ENCODE measurements at places on chromosomes 6 and 20.

GRCh38 chr20:14477125-14477524 lies 139.7 kb upstream of the FLRT3 start:
- no peak for DNase-seq

GRCh38 chr20:1539816-1540419 lies 17.6 kb downstream of the SIRPD start:
- DNase-seq = no peak

DNA sequence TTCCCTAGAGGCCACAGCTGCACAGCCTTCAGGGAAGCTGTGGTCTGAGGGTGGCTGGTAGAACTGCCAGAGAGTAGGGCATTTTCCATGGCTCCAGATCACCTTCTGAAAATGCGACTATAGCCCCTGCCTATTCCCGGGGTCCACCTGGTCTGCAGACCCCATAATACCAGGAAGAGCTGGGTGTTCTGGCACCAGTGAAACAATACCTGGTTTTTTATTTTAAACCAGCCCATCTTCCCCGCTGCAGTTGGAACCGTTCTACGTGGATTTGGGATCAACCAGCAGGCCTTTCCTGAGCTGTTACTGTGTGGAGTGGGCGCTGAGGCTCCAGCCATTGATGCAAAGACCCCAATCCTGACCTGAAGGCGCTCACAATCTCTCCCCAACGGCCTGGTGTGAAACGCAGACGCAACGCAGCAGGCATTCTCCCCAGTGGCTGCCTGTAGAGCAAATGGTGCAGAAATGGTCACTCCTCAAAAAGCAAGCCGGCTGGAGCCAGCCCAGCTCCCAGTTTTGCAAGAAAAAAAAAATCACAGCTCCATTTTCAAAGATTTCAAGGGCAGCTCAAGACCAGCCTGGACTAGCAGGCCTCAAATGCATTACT lies 11.3 kb downstream of the NPEPL1 start:
- no peak for DNase-seq

- DNase-seq = no peak
These were observed 460 bp downstream of the PLAGL1 start for GRCh38 chr6:144007478-144008119.

DNA sequence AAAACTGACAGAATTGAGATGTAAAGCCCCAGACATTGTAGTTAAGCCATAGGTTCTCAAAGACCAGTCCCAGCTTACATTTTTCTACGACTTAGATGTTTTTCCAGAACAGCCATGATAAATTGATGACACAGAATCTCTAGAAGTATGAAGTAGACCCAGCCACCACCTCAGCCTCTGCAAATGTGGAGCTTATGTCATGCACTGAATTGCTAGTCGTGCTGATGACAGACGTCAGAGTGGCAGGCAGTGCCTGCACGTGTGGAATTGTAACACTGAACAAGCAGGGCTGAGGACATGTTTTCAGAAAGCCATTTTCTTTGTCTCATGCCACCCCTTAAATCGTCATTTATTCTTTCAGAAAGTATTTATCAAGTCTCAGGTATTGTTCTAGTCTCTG lies 72.4 kb upstream of the TMEM181 start:
- DNase-seq = no peak

DNA sequence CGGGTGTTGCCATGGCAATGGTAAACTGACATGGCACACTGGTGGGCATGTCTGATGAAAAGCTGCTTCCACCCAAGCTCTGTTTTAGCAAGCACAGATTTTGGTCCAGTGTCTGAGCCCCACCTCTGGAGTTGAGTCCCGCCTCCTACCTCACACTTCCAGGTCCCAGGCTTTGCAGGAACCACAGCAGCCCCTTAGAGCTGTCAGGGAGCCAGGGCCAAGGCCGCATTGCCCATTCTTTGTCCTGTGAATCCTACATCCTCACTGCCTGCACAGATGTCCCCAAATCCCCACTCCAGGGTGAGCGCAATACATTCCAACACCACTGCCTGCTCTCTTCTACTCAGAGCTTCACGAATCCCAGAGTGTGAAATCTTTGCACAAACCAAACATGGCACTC lies 292.2 kb downstream of the PREX1 start:
- DNase-seq = no peak

- DNase-seq = no peak
These were observed 67.9 kb downstream of the EZR start for GRCh38 chr6:158751224-158751623.

- DNase-seq = no peak
These were observed 2.2 kb upstream of the ACAT2 start for GRCh38 chr6:159759645-159760044.

DNA sequence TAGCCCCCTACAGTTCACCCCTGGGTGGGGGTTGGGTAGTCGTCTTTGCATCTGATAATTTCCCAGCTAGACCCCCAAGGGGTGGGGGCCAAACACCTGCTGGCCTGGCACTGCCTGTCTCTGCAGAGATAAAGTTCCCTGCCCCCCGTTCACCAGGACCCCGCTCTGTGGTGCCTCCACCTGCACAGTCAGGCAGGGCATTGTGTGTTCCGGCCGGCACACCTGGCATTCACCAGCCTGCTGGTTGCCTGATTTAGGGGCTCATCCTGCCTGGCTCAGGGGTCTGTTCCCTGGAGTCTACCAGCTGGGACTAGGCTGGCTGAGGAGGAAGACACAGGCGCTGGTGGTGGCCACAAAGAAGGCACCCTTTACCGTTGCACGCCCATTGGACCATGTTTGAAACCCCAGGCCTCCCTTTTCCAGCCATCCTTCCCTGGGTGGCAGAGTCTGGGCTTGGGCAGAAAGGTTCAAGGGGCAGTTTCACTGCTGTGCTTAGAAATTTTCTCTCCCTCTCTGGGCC lies 30.8 kb upstream of the SCRT2 start:
- DNase-seq = peak; percentile 24

DNA sequence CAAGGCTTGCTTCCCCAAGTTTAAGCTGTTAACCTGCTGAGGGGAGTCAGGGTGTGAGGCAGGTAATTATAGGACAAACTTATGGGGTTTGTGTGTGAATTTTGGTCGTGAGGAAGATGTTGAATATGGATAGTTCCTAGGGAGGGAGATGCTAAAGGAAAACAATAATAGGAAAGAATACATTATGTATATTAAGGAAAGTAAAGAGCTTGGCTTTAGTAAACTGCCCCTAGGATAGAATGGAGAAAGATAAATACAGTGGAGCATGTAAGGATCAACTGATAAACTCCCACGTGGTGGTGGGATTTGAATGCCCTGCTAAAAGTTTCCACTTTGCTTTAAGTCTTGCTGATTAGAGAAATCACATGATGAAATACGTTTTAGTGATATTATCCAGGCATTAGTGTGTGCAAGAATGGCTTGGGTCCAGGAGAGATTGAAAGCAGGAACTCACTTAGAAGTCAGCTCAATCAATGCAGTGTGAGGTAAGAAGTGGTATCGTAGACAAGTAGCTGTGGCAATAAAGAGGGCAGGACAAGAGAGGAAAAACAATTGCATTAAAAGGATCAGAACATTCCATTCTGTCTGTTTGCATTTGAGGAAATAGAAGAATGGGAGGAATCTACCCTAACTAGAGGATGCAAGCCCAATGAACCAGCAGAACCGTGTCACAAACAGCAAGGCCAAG lies 52.5 kb downstream of the RPS12 start:
- DNase-seq = no peak

GRCh38 chr6:85482905-85483700 lies 33.2 kb downstream of the NT5E start:
- peak; percentile 92 for DNase-seq

DNA sequence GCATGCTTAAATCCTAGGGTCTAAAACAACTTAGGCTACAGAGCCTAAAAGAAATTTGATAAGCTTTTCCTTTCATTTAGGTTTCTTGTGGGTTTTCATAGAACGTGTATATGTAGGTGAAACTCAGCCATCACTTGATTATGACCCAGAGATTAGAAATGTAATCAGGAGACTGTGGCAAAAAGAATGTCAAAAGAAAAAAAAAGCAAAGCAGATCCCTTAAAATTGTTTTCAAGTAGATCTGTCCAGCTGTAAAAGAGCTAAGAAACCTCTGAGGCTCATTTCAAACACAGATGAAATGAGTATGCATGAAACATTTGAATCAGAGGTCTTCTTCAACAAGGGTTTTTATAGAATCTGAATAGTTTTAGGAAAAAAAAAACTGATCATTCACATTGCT lies 341.3 kb upstream of the PRDM1 start:
- no peak for DNase-seq

- DNase-seq = no peak
These were observed 113.6 kb upstream of the CCDC28A start for GRCh38 chr6:138659998-138660397.

- DNase-seq = no peak
These were observed 723 bp upstream of the ARID1B start for GRCh38 chr6:156776470-156776839.

GRCh38 chr20:36175016-36175415 lies 20.5 kb downstream of the EPB41L1 start:
- no peak for DNase-seq

- no peak for DNase-seq
These were observed 102.6 kb downstream of the KIF13A start for GRCh38 chr6:17884498-17885478.

DNA sequence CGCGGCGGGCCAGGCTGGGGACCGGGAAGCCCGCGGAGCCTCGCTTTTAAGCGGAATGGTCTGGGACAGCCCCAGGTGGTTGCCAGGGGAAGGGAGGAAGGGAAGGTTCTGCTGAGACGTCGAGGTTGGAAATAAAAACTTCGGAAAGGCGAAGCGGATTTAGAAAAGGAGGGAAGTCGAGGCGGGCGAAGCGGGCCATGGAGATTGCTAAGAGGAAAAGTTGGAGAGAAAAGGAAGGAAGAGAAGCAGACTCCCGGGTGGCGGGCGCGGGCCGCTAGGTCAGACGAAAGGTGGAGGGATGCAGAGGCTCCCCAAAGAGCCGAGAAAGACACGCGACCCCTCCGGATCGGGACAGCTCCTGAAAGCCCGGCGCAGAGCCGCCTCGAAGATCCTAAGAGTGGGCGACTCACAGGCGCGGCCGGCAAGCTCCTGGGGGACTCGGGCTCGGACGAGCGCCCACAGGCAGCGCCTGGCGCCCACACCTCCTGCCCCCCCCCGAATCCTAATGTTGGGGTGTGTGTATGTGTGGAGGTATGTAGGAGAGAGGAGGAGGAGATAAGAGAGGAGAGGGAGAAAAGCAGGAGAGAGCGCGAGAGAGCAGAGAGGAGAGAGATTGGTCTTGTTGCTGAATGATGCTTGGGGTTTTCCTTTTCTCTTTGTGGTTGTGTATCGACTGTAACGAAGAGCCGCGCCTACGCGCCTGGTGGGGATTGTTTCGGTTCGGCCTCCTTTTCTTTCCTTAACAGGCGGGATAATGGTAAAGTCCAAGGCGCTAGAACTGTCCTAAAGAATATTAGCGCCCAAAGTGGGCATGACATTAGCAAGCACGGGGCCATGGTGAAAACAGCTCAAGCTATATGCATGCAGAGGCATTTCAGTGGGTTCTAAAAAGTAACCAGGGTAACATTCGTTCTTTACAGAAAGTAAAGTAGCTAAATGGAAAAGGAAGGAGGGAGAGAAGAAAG lies 1.5 kb downstream of the TFAP2B start:
- DNase-seq = no peak

DNA sequence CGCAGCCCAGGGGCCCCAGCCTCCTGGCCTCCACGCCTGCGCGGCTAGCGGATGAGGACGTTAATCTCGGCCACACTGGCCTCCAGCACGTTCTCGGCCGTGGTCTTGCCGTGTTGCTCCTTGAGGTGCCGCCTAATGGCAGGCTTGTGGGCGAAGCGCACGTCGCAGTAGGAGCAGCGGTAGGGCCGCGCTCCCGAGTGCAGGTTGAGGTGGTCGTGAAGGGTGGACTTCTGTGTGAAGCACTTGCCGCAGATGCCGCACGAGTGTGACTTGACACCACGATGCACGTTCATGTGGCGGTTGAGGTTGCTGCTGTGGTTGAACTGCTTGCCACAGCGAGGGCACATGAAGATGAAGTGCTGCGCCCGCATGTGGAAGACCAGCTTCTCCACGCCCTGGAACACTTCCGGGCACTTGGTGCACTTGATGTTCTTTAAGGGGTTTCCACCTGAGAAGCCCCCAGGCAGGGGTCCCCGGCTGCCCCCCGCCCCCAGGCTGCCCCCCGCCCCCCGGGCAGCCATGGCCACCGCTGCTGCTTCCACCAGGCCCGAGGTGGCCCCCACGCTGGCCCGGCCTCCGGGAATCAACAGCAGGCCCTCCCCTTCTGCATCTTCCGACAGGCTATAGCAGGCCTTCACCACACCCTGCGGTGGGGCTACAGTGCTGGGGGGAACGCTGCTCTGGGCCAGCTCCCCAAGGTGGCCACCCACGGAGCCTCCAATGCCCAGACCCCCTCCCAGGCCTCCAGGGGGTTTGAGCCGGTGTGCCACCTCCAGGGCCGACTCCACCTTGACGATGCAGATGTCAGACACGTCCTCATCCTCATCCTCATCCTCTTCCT lies 1.8 kb downstream of the ZBTB12 start:
- DNase-seq = no peak

DNA sequence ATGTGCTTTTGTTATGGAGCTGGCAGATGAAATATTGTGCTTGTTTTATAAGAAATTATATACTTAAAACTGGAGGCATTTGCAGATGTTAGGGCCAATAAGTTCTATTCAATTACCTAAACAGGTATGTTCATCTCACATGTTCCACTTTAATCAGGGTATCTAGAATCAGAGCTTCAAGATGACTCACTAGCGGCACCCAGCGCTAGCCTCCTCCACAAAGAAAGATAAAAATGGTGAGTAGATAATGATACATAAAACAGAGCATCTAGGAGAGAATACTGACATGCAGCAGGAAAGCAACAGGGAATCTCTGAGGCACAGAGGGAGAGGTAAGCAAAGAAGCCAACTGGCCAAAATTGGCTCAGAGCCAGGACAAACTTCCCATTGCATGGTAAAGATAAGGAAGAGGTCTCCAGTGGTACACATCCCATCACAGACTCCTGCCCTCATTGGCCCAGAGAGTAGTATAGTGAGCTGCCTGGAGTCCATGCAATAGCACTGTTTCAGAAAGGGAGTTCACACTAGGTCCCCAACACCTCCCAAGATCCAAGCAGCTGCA lies 200.7 kb upstream of the SPTLC3 start:
- DNase-seq = no peak

DNA sequence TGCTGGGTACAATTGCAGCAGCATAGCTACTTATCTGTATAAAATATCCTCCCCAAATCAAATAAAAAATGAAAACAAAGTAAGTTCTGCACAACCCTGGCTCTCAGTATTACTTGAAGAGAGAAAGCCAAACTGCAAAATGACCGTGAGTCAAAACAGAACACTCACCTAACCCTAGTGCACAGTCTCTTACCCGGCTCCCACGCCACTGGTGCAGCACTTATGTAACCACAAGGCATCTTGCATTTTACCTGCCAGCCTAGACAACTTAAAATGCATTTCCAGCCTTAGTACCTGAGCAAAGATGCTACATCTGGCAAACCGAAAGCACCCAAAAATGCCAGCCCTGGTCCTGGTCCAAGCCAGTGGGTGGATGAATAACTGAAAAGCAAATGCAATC lies 12.4 kb upstream of the SIRPB1 start:
- DNase-seq = peak; percentile 83

DNA sequence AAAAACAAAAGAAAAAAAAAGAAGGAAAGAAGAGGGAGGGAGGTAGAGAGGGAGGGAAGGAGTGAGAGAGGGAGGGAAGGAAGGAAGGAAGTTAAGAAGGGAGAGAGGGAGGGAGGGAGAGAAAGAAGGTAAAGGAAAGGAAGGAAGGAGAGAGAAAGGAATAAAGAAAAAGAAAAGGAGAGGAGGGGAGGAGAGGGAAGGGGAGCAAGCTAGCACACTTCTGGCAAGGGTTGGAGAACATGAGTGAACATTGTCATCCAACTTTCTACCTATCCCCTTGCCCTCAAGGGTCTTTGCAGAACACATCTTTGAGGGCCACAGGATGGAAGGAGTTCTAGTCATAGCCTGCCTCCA lies 34.1 kb upstream of the IL17A start:
- no peak for DNase-seq

- DNase-seq = no peak
These were observed 624.8 kb upstream of the PTCHD4 start for GRCh38 chr6:48735846-48736245.
